ENCODE measurements at places on chromosomes 2 and 18. TPM values are rescaled to one million over a fixed set of nuclear protein-coding genes. Genes with fewer than 3 reads are reported as not detected.

DNA sequence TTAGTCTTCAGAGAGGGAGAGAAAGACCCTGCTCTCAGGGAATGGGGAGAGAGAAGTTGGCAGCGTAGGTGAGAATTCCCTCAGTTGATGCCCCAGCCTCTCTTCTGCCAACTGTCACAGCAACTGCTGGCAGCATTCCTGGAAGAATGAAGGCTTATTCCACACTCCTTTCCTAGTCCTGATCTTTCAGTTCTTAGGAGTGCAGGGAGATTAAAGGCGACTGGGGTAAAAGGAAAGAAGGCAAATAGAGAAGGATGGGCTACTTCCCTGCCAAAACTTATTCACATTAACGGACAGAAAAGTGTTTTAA, 65.9 kb upstream of the ACAA2 start:
- no peaks in the 10 kb centered on the region for H3K36me3 ChIP-seq
- no peak overlapping the region for H3K27ac ChIP-seq
- no peak overlapping the region for H3K4me3 ChIP-seq
- no peaks in the 10 kb centered on the region for H3K27me3 ChIP-seq
- no peak for DNase-seq

SLC4A3 gene
- 7.4 TPM for total RNA-seq

- peaks cover 3% of the 10 kb centered on the region for H3K4me1 ChIP-seq
- no peak overlapping the region for H3K4me3 ChIP-seq
- H3K27ac ChIP-seq = no peak overlapping the region
- no peaks in the 10 kb centered on the region for H3K36me3 ChIP-seq
- no peaks in the 10 kb centered on the region for H3K27me3 ChIP-seq
Observed at GRCh38 chr18:79617511-79618500, 61.8 kb upstream of the CTDP1 start.

FTCDNL1 gene
- 0.97 TPM for total RNA-seq

ZNF804A gene
- total RNA-seq = not detected

INHA gene
- total RNA-seq = 0.73 TPM

GRCh38 chr2:85394261-85394681, 15.9 kb downstream of the CAPG start:
- H3K4me3 ChIP-seq = no peak overlapping the region
- no peak overlapping the region for H3K27ac ChIP-seq
- peaks cover 3% of the 10 kb centered on the region for H3K36me3 ChIP-seq
- H3K27me3 ChIP-seq = no peaks in the 10 kb centered on the region

- H3K27me3 ChIP-seq = no peaks in the 10 kb centered on the region
- no peak for DNase-seq
- no peak overlapping the region for H3K27ac ChIP-seq
- H3K4me3 ChIP-seq = no peak overlapping the region
- no peaks in the 10 kb centered on the region for H3K4me1 ChIP-seq
- H3K36me3 ChIP-seq = no peaks in the 10 kb centered on the region
Observed at GRCh38 chr2:149562324-149562723, 25.3 kb downstream of the MMADHC start.

GRCh38 chr2:115746151-115746550, 1303.7 kb downstream of the DPP10 start:
- H3K36me3 ChIP-seq = no peaks in the 10 kb centered on the region
- no peak for DNase-seq

DSC3 gene
- total RNA-seq = 3.7 TPM

- no peaks in the 10 kb centered on the region for H3K27me3 ChIP-seq
- no peak for DNase-seq
- peaks cover 6% of the 10 kb centered on the region for H3K4me1 ChIP-seq
- no peak overlapping the region for H3K4me3 ChIP-seq
- no peaks in the 10 kb centered on the region for H3K36me3 ChIP-seq
- no peak overlapping the region for H3K27ac ChIP-seq
Observed at GRCh38 chr2:205814039-205814364, 131.7 kb downstream of the NRP2 start.

IL36A gene
- not detected for total RNA-seq
